T follicular helper cell (primary cell): ENCODE measurements at places on chromosomes 6 and 20.
A peak's percentile ranks its signal among the peaks of the same experiment; 100 is the strongest.

- no peak for DNase-seq
These were observed 14.6 kb downstream of the NRSN1 start for GRCh38 chr6:24140591-24140990.

GRCh38 chr6:105077596-105078385 lies 102.0 kb downstream of the POPDC3 start:
- no peak for DNase-seq

DNA sequence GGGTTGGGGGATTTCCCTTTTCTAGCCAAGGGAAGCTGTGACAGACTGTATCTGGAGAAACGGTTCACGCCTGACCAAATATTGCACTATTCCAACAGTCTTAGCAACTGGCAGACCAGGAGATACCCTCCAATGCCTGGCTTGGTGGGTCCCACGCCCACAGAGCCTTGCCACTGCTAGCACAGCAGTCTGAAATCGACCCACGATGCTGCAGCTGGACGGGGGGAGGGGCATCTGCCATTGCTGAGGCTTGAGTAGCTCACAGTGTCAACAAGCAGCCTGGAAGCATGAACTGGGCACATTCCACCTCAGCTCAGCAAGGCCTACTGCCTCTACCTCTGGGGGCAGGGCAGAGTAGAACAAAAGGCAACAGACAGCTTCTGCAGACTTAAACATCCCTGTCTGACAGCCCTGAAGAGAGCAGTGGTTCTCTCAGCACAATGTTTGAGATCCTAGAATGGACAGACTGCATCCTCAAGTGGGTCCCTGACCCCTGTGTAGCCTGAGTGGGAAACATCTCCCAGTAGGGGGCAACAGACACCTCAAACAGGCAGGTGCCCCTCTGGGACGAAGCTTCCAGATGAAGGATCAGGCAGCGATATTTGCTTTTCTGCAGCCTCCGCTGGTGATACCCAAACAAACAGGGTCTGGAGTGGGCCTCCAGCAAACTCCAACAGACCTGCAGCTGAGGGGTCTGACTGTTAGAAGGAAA lies 89.9 kb upstream of the ECI2 start:
- no peak for DNase-seq

DNA sequence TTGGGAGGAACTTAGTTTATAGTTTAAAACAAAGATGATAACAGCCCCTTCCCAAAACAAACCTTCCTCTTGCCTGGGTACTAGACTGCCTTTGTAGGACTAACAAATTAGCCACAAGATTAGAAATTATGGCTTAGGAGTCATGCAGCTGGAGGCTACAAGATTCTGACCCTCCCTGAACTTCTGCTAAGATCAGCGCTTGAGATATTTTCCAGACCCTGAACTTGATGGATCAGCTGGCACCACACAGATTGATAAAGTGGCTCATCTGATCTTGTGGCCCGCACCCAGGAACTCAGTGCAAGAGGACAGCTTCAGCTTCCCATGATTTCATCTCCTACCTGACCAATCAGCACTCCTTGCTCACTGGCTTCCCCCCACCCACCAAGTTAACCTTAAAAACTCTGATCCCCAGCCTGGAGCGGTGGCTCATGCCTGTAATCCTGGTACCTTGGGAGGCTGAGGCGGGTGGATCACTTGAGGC lies 5.9 kb upstream of the SERINC3 start:
- no peak for DNase-seq

- DNase-seq = no peak
These were observed 6.7 kb upstream of the TMEM30A start for GRCh38 chr6:75291331-75291730.

- DNase-seq = no peak
These were observed 43.6 kb upstream of the TMEM170B start for GRCh38 chr6:11493974-11494373.

GRCh38 chr20:41178904-41179432 lies 41.6 kb downstream of the PLCG1 start:
- DNase-seq = no peak

- DNase-seq = no peak
These were observed 22.2 kb downstream of the CARMIL1 start for GRCh38 chr6:25301362-25301761.

DNA sequence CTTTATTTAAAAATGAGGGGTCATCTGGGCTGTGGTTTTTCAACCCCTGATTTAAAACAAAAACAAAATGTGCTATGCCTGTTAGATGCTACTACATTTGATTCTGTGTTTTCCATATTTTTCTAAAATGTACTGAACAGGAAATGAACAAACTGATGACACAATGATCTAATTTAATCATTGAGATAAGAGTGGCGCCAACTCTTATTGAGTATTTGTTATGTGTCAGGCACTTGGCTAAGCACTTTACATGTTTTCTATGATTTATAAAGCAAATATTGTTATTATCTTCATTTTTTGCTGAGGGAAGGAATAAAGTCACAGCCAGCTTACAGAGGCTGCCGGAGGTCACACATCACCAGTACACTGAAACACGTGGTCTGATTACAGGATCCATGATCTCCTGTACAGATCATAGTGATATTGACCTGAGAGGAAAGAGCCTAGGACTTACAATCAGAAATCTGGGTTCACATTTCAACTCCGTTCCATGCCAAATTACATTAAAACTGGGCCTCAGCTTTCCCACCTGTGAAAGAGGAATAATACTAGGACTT lies 166.7 kb downstream of the ESR1 start:
- no peak for DNase-seq

- no peak for DNase-seq
These were observed 62.2 kb upstream of the DDR1 start for GRCh38 chr6:30821862-30822784.

DNA sequence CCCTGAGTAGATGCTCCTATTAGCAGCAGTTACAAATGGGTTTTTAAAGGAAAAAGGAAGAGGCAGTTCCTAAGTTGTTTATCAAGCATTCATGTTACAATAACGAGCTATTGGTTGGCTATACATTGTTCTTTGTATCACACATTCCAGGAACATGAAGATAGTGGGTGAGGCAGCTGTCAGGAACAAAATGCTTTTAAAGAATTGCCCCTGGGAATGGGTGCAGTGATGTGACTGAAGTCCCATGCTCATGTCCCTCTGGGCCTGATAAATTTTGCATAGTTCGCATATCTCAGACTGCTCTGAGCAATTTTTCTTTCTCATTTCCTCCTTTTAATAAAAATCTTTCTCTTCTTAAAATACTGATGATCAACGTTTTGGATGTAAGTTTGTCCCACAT lies 3.7 kb downstream of the ENPP1 start:
- DNase-seq = no peak

DNA sequence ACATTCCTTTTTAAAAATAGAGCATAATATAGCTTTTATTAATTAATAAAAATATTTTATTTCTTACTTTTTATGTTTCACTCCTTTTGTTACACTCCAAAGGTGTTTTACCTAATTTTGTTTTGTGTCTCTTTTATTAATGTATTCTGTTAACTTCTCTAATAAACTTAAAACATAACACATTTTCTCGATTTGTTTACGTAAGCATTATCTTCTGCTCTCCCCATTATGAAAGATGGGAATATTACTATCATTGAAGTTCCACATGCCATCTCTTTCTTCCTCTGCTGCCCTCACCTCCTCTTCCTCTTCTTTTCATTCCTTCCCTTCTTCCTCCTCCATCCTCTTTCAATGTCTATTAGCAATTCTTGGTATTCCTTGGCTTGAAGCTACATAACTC lies 85.0 kb upstream of the HCRTR2 start:
- no peak for DNase-seq

GRCh38 chr6:46781478-46782378 lies 11.5 kb upstream of the MEP1A start:
- no peak for DNase-seq

GRCh38 chr6:107957308-107957908 lies 600 bp downstream of the SEC63 start:
- peak; percentile 46 for DNase-seq

DNA sequence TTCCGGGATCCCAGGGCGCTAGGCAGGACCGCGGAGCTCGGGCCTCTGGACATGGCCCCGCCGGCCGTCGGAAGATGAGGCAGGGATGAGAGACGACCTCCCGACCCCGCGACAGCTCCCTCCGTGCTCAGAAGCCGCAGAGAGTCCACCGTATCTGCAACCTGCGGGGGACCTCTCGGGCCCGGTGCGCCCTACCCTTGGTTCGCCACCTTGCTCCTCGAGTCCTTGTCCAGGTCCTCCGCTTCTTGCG lies 301 bp downstream of the PPP1R3D start:
- DNase-seq = no peak

DNA sequence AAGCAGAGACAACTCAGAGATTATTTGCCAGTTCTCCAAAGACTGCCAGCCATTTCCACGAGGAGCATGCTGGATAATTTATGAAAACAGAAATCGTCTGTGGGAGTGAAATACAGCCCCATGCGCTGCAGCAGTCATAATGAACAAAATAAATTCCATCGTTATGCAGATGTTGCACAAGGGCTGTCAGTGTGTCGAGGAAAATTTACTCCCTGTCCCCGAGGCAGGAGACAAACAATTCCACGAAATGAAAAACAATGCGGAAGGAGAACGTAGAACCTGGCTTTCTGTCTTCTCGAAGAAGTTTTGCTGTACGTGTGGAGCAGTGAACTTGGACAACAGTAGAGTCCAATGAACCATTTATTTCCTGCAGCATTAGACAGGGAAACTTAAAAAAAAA lies 399.4 kb downstream of the CD83 start:
- DNase-seq = no peak

DNA sequence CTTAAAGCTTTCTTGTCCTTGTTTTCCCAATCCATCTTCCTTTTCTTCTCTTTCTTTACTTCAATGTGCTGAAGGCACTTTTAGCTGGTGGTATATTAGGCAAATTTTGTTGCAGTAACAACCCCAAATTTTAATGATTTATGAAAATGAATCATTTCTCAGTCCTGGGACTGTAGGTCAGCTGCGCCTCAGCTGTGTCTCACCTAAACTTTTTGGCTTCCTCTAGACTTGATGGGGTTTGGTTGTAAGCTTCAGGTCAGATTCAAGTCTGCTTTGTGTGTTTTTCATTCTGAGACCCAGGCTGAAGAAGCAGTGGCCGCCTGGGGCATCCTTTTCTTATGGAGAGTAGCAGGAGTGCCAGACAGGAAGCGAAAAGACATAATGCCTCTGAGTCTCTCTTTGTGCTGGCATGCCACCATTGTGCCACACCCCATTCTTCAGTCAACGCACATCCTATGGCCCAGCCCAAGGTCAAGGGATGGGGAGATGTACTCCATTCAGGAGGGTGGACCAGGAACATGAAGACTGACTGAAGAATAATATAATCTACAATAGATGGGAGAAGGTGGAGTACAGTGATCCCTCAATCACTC lies 28.9 kb upstream of the CD83 start:
- no peak for DNase-seq

DNA sequence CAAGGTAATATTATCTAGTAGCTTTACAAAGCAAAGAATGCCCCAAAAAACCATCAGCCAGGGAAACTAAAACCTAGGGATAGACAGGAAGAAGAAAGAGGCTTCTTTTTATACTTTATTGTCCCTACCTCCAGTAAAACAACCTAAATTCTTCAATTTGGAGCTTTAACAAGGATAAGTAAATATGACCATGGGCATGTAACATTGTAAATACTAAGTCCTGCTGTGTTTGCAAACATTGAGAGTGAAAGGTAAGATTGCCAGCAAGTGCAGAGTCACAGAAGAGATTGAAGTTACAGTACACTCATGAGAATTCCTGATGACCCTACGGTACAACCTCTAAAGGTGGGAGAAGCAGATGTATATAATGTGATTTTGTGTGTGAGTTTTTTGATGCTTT lies 117.2 kb downstream of the FOXO3 start:
- no peak for DNase-seq

DNA sequence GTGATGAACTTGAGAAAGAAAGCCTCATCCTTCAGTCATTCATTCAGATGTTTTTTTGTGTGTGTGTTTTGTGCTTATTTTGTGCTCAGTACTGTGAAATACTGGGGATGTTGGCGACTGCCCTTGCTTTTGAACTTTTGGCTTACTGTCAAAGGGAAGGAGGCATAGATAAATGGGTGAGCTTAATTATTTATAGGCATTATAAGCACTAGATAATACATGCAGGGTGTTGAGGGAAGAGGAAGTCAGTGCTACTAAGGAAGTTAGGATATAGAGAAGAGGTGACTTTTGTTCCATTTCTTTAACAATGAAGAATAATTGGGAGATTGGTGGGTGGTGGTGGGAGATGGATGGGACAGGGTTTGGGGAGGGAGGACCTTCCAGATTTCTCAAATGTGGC lies 23.6 kb downstream of the XRN2 start:
- DNase-seq = no peak

DNA sequence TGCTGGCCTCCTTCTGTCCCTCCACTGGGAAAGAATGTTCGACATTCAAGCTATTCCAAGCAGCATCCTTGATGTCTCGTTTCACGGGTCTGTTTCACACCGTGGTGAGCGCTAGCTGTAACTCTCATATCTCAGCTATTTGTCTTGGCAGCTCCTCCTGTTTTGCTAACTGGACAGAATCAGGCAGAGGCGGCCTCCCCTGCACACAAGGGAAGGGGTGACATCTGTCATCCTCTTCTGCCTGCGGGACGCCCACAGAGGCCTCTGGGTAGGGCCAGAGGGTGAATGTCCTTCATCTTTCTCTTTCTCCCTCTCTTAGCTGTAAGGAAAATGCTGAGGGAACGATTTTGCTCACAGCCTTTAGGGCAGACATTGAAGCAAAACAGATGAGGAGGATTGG lies 232.8 kb upstream of the GMDS start:
- no peak for DNase-seq

DNA sequence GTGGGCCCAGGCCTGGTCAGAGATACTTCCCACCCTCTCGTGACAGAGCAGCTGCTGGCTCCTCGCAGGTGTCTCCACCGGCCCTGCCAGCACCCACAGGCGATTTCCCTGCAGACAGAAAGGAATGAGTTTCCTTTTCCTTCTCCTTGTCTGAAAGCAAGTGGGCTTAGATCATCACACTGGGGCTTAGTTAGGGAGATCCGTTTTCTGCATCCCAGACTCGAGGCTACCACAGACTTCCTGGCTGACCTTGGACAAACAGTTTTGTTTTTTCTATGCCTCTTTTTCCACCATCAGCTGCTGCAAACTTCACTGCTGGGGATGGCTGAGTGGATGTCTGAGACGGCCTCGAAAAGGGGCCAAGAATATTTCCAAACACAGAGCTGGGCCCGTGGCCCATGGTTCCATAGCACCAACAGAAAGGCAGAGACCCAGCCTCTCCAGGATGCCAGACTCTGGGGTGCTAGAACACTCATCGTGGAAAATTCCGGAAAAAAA lies 86.5 kb downstream of the BANF2 start:
- DNase-seq = no peak

DNA sequence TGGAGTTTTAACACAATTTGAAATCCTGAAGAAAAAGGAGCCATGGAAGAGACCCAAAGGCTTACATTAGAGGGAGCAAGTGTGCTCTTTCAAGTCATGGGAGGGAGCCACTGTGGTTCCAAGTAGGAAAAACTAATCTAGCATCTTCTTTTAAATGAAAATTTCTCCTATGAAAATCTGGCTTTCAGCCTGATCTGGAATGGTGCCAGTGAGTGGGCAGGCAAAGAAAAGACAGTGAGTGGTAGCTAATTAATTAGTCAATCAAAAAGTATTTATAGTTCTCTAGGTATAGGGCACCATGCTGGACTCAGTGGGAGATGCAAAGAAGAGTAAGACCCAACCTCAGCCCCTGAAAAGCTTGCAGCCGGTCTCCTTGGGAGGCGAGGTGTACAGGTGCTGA lies 21.9 kb downstream of the CAP2 start:
- DNase-seq = no peak
